ENCODE measurements at places on chromosomes 5 and 9. TPM values are rescaled to one million over a fixed set of nuclear protein-coding genes. Genes with fewer than 3 reads are reported as not detected.

Gene SVEP1
- total RNA-seq, result 9.8 TPM

Gene CAAP1
- total RNA-seq, result 15.9 TPM

Gene PCDHB8
- total RNA-seq, result 0.35 TPM

Gene MARVELD2
- total RNA-seq, result 0.53 TPM

Gene DMGDH
- 0.68 TPM for total RNA-seq

Gene NCS1
- total RNA-seq, result 26.3 TPM

Gene CDC25C
- 2.3 TPM for total RNA-seq

Gene C9
- total RNA-seq, result 1.4 TPM

Gene TXNDC8
- not detected for total RNA-seq

Gene GNPDA1
- 81.9 TPM for total RNA-seq

Gene TLX3
- not detected for total RNA-seq
